Lung (tissue), 17 donors: ENCODE measurements at places on chromosomes 2 and 18. TPM values are rescaled to one million over a fixed set of nuclear protein-coding genes. Genes with fewer than 3 reads are reported as not detected.

Gene RGPD8
- total RNA-seq: 51.1 TPM

Gene OR6B2
- total RNA-seq: not detected

Gene KCNG3
- 0.48 TPM for total RNA-seq

Gene PID1
- total RNA-seq: 45.7 TPM

Gene DNAJB2
- total RNA-seq: 79.6 TPM

Gene VPS54
- total RNA-seq: 49.3 TPM

Gene DSG1
- not detected for total RNA-seq

Gene PLEK
- 29.0 TPM for total RNA-seq

Gene TMEM37
- 14.3 TPM for total RNA-seq

Gene PAPOLG
- 7.7 TPM for total RNA-seq

Gene CHRNA1
- not detected for total RNA-seq

Gene SERTAD2
- total RNA-seq: 26.7 TPM

Gene DCDC2C
- total RNA-seq: 0.37 TPM

Gene NDC80
- 0.55 TPM for total RNA-seq

GRCh38 chr2:117960231-117960630 is 53.6 kb downstream of the CCDC93 start:
- DNase-seq: no peak

DNA sequence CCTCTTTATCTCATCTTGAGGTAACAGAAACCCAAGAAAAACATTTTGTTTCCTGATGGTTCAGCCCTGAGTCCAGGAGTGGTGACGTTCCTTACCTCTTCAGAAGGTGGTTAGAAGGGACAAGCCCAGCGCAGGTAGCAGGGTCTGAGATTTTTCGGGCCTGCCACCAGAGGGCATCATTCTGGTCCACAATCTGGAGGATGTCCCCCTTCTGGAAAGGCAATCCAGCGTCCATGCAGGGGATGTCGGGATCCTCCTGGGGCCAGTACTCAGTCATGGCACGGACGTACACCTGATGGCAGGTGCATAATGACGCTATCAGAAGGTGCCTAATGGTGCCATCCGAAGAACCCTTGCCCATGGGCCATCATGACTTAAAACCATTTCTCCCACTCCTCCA is 17.7 kb downstream of the MPP4 start:
- DNase-seq: no peak

DNA sequence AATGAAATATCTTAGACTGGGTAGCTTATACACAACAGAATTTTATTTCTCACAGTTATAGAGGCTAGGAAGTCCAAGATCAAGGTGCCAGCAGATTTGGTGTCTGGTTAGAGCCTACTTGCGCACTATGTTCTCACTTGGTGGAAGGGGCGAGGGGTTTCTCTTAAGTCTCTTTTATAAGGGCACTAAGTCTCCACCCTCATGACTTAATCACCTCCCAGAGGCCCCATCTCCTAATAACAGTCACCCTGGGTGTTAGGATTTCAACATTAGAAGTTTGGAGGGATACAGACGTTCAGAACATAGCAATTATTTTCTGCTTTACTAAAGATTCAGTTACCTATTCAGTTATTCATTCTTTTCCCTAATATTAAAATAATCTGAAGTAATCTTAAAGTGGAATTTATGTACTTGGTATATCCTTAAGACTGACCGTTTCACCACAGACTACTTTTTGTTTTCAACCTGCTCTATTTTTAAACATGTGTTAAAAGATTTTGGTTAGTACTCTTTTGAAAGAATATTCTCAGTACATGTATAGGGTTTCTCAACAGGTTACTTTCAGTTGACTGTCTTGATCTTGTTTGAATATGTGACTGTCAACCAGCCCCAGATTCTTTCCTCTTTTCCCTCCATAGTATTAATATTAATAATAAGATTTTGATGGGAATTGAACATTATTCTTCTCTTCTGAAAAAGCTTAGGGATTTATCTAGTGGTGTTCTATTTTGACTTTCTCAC is 130.0 kb downstream of the TAF4B start:
- no peak for DNase-seq

- no peak for DNase-seq
Observed at GRCh38 chr2:38146907-38147307, 71.0 kb upstream of the CYP1B1 start.

- DNase-seq: no peak
Observed at GRCh38 chr2:56334622-56335021, 150.8 kb downstream of the CCDC85A start.

DNA sequence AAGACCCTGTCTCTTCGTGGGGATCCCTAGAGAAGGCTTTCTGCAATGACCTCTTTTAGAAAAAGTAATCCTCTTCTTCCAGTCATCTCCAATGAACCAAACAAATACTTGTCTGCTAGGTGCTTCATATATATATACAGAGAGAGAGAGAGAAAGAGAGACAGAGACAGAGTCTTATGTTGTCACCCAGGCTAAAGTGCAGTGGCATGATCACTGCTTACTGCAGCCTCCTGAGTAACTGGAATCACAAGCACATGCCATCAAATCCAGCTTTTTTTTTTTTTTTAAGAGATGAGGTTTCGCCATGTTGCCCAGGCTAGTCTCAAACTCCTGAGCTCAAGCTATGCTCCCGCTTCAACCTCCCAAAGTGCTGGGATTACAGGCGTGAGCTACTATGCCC is 18.6 kb upstream of the PKDCC start:
- no peak for DNase-seq

- DNase-seq: no peak
Observed at GRCh38 chr18:67281746-67282145, 234.8 kb downstream of the DSEL start.

- no peak for DNase-seq
Observed at GRCh38 chr2:190062601-190063000, at the start of gene MSTN. Gene MSTN (minus strand): TSS chr2:190062729. CDS start chr2:190062596, 133 bp downstream.

DNA sequence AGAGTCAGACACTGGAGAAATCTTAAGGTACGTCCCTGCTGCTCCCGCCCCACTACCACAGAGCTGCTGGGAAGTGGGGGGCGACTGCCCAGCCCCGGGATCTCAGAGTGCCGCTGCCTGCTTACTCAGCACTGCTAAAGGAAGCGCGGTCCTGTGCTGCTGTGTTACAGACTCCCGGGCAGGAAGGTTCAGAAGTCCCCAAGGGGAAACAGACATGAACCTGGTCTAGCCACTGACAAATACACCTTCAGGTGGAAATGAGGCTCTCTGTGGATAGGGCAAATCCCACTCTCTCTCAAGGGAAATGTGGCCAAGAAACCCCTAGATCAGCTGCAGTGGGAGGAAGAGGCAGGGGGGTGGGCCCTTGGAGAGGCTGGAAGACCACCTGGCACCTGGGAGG is 13.7 kb downstream of the MTERF4 start:
- DNase-seq: no peak

GRCh38 chr2:38504169-38504568 is 98.6 kb downstream of the HNRNPLL start:
- DNase-seq: no peak

DNA sequence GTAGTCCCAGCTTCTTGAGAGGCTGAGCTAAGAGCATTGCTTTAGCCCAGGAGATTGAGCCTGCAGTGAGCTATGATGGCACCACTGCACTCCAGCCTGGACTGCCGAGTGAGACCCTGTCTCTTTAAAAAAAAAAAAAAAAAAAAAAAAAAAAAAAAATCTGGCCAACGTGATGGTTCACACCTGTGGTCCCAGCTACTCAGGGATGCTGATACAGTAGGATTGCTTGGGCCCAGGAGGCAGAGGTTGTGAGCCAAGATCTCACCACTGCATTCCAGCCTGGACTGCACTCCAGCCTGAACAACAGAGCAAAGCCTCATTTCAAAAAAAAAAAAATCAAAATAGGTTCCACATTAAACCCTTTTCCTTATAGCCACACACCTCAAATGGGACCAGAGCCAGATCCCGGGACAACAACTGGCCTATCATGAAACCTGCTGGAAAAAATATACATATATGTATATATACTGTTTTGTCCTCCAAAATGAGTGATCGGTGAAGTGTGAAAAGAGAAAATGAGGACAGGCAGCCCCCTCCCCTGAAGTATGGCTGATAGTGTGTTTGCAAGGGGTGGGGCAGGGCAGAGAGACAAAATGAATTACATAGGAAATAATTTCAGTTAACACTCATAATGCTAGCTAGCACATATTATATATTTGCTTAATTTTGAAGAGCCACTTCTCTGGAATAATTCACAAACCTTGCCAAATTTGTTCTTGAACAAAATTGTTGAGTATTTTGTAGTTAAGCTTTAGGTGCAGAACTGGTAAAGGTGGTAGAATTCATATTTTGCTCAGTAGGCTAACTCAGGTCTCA is 22.9 kb downstream of the MAPRE2 start:
- no peak for DNase-seq

DNA sequence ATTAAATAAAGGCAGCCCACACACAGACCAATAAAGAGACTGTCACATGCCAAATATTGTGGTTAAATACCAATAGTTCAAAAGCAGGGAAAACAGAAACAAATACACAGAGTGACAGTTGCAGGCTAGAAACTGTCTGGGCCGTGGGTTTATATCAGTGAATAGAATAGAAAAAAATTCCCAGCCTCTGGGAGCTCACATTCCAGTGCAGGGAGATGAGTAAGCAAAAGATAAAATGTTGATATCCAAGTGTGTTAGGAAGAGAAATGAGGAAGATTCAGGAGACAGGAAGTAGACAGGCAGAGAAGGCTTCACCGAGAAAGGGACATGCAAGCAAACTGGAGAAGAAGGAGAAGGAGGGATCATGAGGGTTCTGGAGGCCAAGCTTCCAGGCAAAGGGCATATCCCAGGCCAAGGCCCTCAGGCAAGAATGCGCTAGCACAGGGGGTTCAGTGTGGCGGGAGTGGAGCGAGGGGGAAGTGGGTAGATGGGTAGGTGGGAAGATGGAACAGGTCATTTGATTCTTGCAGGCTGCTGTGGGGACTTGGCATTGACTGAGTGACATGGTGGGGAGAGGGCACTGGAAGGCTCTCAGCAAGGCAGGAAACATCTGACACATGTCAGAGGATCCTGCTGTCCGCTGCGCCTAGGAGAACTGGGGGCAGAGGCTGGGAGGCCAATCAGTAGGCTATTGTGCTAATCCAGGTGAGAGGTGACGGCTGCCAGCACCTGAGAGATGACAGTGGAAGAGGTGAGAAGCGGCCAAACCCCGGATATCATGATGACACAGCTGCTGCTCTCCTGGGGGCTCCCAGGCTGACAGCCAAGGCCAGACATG is 89.2 kb downstream of the ZBTB7C start:
- no peak for DNase-seq

DNA sequence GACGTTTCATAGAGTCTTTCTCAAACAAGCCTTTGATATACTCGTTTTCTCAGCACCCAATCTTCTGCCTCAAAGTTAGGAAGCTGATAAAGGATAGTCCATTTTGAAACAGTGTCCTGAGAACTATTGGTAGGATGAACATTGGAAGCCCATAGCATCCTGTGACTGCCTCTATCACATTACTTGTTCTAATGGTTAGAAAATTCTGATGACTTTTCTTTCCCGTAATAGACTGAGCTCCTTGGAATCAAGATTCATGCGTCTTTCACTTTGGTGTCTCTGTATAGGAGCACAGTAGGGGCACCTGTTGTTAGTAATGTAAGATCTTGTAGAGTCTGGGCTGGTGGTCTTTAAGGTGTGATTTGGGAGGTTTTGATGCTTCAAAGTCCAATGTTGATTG is 87.1 kb downstream of the SETBP1 start:
- no peak for DNase-seq

DNA sequence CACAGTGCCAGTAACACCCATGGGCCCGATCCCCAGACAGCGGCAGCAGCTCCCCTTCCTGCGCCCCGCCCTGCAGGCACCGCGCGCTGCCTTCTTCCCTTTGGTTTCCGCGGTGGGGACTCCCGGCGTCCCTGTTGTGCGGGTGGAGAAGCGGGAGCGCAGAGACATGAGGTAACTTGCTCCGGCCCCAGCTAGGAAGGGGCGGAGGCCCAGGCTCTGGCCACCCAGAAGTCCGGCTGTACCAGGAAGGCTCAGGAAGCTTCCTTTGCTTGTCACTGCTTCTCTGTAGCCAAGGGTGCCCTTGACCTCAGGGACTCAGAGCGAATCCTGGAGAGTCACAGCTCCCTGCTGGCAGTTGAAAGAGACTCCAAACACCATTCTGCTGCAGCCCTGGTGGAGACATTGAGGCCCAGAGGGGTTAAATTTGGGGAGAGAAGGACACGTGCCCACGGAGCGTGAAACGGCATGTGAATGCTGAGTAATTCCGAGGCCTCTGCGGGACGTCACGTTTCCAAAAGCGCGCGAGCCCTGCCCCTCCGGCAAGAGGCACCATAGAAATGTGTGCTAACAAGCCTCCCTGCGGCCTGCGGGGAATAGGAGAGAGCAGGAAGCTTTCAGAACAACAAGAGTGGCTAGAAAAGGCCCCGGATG is 6.7 kb upstream of the ADCY3 start:
- DNase-seq: peak; percentile 53

DNA sequence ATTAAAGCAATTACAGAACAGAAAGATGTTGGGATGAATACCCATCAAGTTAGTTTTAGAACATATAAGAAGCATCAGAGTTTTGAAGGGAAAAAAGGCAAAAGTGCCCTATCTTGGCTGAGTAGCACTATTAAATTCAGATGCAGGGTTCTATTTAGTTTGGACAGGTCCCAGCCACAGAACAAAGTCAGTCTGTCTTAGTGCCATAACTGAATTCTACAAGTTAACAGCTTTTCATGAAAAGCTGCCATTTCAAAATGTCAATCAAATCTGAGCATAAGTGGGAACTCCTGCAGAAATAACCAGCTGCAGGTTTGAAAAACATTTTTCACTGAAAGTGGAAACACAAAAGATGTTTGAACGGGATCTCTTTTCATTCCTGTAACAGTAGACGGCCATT is 160.4 kb downstream of the SRBD1 start:
- DNase-seq: peak; percentile 70

DNA sequence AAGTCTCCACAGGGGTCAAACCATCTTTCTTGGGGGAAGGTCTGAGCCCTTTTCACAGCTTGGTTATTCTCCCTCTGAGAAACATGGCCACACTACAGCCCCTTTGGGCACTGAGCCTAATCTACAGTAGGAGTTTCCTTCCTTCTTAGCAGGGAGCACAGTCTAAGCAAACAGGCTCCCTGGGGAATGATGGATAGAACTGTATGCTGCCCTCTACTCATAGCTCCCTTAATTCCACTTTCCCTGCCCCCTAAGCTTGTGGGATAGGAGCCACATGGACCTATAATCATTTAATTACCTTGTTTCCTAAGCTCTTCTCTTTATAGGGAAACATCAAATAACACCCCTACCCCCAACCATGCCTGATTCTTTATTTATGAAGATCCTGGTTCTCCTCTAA is 442.1 kb upstream of the MEX3C start:
- DNase-seq: no peak

GRCh38 chr2:212953170-212953920 is 198.1 kb downstream of the IKZF2 start:
- DNase-seq: no peak

DNA sequence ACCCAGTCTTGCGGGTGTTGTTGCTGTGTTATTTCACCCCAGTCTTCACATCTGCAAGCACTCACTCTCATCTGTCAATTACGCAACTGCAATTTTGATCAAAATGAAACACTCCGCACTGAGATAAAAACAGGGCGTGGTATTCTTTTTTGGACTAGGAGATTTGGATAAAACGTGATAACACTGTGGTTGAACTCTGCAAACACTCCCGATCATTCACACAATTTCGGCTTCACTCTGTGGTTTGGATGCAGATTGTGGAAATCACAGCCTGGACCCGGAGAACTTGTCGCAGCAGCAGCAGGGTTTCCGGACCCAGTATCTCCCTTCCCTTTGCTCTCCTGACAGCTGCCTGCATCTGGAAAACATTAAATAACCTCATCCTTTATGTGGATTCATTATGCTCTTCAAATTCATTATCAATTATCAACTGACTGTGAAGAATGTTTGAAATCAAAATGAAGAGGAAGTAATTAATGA is 49.4 kb upstream of the APCDD1 start:
- DNase-seq: peak; percentile 87

- peak; percentile 27 for DNase-seq
Observed at GRCh38 chr2:105117565-105117964, 79.7 kb downstream of the MRPS9 start.
